ENCODE measurements at places on chromosomes 6 and 20.

- no peak for DNase-seq
Measured at GRCh38 chr6:130026859-130027258, 8.5 kb downstream of the L3MBTL3 start.

GRCh38 chr20:50346374-50347283, 156.0 kb downstream of the CEBPB start:
- no peak for DNase-seq

DNA sequence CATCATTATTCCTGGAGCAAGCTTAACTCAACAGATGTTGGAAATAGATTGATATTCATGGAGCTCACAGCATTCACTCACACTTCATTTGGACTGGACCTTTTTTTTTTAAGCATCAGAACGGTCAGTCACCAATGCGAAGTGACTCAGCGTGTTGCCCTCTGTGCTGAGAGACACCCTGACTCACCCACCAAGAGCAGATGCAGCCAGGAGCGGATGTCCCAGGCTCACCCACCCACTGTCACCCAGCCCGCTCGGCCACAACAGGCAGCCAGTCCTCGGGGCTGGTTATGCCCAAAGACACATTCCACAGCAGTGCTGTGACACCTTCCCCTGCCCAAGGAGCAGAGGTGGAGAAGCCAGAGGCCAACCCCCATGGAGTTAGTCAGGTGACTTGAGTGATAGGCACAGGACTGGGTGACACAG, 15.7 kb downstream of the RNASET2 start:
- DNase-seq, result no peak

DNA sequence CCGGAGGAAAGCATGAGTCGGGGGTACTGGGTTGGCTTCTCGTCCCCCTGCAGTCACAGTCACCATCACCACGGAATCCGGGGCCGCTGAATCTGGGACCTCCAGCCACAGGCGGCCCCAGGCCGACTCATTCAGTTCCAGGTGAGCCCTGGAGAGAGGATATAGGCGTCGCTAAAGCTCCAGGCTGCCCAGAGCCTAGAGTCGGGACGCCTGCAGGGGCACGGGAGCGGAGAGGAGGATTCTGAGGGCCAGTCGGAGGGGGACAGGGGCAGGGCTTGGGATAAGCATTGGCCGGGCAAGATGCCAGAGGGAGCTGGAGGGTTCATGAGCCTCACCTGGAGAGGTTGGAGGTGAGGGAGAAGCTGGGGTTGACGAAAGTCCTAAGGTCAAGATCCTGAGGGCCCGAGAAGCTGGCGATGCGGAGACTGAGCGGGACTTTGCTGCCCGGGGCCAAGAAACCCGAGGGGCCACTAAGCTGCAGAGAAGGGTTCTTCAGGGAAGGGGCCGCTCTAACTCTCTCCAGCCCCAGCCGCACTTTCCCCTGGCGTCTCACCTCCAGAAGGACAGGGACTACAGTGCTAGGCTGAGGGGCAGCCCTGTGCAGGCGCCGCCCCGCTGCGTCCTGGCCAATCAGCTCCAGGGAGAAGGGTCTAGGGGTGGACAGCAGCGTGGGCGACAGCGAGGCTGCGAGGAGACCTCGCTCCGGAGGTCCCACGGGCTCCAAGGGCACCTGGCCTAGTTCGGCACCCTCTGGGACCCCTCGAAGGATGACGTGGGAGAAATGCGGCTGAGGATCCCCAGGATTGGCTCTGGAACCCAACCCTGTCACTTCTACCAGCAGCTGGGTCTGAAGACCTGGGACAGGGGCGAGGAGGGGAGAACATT, 3.7 kb downstream of the SAPCD1 start:
- DNase-seq, result no peak

- no peak for DNase-seq
Measured at GRCh38 chr6:52376763-52377162, 14.8 kb downstream of the PAQR8 start.

- no peak for DNase-seq
Measured at GRCh38 chr6:142187209-142187608, 40.1 kb downstream of the VTA1 start.

DNA sequence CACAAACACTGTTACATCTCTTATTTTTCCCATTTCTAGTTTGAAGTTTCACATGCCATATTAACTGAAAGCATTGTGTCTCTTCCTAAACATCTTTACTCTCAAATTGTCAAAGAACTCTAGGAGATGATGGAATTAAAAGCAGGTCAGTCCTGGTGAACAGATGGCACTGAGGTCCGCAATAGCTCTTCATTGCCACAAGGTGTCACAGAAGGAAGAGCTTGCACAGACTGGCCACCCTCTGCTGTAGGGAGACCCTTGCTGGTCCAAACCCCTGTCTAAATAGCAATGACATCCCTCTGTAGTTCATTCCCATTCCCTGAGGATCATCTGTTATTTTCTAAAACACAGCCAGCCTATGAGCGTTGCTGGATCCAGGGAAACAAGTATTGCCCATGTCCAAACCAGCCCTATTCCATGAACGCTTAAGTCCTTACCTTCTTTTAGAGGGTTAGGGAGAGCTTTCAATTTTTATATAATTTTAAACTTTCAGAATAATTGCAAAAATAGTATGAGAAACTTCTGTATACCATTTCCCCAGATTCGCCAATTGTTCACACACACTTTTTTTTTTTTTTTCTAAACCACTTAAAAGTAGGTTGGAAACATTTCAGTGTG, 10.1 kb upstream of the HDAC2 start:
- peak; percentile 35 for DNase-seq

GRCh38 chr20:57370316-57370715, 19.3 kb downstream of the RAE1 start:
- no peak for DNase-seq

- DNase-seq, result no peak
Measured at GRCh38 chr6:18579869-18580268, 192.7 kb downstream of the RNF144B start.

- peak; percentile 80 for DNase-seq
Measured at GRCh38 chr6:90940812-90941481, 354.1 kb upstream of the MAP3K7 start.

DNA sequence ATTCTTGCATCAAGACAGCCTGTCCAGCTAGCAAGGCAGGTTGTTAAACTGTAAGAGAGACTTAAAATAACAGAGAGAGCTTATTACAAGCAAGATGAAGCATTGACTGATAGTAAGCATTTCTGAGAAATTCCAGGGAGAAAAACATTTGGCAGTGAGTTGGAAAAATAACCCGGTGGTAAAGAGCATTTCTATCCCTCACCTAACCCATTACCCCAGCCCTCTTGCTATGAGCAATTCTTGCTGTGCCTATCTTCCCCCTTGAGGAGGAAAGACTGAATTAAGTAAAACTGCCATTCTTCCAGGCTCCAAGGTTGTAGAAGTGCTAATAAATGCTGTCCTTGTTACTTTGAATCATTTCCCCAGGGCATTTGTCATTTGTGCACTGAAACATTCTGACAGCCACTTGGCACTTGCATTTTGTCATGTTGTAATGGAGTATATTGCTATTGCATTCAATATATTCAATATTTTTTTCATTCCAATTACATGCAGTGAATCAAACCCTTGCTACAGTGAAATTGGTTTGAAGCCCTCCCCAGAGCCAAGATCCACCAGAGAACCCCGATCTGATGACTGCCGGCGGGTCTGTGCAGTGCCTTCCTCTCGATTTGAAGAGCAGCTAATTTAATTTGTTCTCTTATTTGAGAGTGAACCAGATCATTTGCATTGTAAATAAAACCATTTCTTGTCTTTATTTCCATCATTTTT, 291.1 kb downstream of the HIVEP2 start:
- no peak for DNase-seq

GRCh38 chr6:61950811-61951210, 335.2 kb downstream of the KHDRBS2 start:
- no peak for DNase-seq

DNA sequence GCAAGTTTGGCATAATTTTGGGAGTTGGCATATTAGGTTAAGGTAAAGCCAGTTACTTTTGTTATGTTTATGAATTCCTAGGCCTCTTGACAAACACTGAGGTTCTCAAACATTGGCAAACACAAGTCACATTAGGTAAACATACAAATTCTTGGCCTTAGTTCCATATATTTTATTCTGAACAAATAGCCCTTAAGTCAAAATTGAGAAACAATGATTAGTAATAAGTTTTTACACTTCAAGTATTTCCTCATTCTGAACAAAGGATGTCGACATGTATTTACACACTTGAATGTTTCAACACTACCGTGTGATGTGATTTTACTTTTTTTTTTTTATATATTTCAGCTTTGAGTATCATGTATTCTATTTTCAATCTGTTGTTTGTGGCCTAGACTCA, 3.8 kb upstream of the ECHDC1 start:
- DNase-seq, result no peak

DNA sequence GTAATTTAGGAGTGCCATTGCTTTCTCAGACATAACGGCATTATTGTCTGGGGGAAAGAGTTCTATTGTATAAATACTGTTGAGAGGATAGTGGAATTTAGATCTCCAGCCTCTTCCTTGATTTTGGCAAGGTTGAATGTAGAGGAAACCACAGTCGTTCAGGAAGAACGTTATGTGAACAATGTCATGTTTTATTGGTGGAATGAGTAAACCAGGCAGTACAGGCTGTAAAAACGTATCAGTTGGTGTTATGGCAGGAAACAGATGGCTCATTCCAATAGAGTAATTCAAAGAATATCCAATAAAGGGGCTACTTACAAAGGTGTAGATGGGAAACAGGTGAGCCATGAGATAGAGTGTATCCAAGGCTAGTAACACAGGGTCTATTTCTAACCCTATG, 123.6 kb upstream of the SLC35B3 start:
- no peak for DNase-seq

DNA sequence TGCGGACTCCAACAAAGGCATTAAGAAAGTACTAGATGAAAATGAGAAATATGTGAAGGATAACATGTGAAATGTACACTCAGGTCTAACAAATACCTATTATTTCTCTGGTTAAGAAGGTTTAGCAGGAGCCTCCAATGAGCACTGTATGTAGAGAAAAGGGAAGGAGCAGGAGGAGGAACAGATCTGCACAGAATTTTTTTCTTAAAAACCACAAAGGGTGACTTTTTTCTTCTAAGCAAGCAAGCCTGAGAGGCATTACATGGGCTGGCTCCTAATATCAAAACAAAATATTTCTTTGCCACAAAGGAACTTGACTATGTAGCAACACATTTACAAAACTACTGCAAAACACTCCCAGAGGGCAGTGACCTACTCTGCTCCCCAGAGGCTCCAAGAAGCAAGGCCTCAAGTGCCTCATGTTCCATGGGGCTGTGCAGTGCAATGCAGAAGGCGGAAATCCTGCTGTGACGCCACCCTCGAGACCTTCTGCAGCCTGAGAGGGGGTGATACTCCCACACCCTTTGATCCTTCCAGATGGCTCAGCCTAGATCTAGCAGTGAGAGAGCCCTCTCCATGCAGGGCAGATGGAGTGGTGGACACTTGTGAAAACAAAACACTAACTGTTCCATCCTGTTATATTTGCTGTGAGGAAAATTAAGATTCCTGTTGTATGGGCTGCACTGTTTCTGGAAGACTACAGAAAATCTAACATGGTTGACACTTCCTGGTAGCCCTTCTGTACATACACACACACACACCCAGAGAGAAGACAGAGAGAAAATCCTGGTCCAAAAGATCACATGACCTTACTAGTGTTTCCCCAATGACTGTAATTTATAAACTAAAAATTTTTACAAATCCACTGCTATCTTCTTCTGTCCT, 36.0 kb upstream of the SMIM29 start:
- DNase-seq, result no peak

DNA sequence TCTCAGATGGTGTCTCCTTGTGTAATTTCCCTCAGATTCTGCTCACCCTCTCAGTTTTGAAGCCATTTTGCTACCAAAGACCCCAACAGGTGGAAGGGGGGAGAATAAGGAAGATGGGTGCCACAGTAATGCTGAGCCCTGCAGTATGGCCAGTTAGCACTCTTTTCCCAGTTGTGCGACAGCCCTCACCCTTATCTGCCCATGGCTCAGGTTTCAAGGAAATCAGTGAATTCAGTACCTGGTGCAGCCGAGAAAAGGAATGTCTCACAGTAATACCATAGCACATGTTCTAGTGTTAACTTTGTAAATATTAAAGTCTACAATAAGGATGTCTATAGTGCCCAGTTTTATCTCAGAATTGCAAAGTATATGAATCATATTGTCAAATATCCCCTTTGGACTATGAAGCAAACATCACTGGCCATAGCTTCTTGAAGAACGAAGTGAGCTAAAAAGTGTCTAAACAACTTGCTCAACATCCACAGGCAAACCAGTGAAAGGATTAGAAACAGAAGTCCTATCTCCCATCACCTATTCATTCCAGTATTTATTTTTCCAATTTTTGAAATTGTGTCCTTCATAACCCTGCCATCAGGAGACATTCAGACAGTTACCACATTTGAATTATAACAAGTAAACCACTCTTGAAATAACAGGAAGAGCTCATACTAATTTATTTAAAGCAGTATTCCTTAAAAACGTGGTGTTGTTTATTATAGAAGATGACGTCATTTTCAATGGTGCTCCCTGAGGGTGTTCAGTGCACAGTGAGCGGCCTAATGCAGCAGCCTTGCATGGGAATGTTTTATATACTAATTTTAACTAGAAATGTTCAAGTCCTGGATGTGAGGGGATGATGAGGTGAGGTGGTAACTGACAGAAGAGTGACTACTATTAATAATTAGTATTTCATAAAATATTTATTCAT, 366.2 kb downstream of the TFAP2A start:
- no peak for DNase-seq

GRCh38 chr6:43974643-43975230, 152.5 kb downstream of the MRPL14 start:
- DNase-seq, result no peak

- no peak for DNase-seq
Measured at GRCh38 chr20:37356387-37356786, 10.4 kb downstream of the SRC start.
